ENCODE measurements at places on chromosomes 5 and 9. TPM values are rescaled to one million over a fixed set of nuclear protein-coding genes. Genes with fewer than 3 reads are reported as not detected.

Gene BARX1
- total RNA-seq = not detected

Gene FABP6
- not detected for total RNA-seq

Gene MAPKAP1
- total RNA-seq = 110 TPM

Gene ANKDD1B
- not detected for total RNA-seq

Gene ORM2
- not detected for total RNA-seq

Gene NRARP
- total RNA-seq = 7.5 TPM

Gene ENTREP1
- 35.7 TPM for total RNA-seq

Gene C5orf58
- not detected for total RNA-seq

Gene IFNA13
- total RNA-seq = not detected

Gene MYMK
- 0.44 TPM for total RNA-seq

Gene SARDH
- total RNA-seq = 2.5 TPM

Gene PIP5KL1
- 0.40 TPM for total RNA-seq

Gene DHFR
- total RNA-seq = 13.0 TPM

Gene SLC6A18
- not detected for total RNA-seq

Gene TLE1
- total RNA-seq = 40.9 TPM

Gene FAM13B
- total RNA-seq = 7.8 TPM

DNA sequence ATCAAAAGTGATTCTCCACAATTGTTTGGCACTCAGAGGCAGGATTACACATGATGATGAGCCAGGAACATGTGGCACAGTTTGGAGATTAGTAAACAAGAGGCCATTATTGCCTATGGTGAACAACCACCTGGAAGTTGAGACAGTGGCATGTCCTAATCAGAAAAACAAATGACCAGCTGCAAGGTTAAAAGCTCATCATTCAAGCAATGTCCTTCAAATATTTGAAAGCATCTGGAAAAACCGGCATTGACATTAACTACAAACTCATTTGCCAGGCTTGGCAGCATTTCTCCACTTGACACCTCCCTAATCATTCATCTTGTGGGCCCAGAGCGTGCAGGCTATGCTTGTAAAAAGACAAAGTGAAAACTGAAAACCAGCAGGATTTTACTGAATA lies 80.6 kb upstream of the MEGF10 start:
- DNase-seq = no peak

DNA sequence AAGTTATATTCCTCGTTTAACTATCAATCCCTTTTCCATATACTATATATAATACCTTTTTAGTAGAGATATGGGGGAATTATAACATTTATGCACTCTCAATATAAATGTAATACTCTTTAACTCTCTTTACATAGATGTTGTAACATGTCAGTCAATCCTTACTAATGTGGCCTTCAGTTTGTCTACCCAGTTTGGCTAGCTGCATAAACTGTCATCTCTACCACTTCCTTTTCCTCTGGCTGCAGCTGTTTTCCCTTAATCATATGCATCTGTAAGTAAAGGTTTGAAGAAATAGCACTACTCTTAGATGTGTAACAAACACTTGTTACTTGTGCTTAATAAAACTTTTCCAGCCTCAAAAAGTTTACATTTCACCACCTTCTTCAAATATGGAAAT lies 13.4 kb downstream of the ABHD17B start:
- DNase-seq = no peak

DNA sequence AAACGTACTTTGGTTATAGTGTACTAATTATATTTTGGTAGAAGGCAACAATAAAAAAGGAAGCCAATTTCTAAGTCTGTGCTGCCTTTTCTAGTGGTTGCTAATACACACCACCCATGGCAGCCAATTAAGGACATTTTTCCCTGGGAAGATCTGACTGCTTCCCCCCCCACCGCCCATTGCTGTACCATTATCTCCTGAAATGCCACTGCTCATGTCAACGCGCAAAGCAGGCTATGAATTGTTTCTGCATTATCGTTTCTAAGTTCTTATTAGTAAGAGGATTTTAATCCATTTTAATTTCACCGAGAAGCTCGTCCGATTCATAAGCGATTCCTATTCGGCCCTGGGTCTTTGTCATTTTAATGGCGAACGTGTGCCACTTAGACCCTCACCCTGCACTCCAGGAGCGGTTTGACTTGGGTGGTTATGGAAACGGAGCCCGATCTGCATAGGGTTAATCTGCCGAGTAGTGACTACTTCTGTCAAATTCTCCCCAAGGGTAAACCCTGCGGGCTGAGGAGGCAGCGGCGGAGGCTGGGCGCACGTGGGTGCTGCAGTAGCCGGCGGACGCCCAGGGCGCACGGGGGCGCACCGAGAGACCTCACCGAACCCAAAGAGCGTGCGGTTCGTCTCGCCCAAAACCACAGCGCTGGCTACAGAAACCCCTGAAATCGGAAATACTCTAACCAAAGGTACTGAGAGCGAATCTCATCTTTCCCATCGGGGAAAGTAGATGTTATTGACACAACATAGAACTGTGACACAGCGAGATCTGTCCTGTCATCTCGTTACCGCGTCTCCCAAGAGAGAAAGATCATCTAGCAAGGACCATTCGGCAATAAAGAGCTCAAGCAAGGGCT lies 55.8 kb upstream of the SHC3 start:
- peak; percentile 15 for DNase-seq

GRCh38 chr5:128397876-128398275 lies 140.2 kb downstream of the FBN2 start:
- DNase-seq = no peak

GRCh38 chr5:171494452-171495121 lies 75.1 kb downstream of the FGF18 start:
- DNase-seq = peak; percentile 74

GRCh38 chr9:137316012-137316981 lies 14.2 kb upstream of the NRARP start:
- no peak for DNase-seq

DNA sequence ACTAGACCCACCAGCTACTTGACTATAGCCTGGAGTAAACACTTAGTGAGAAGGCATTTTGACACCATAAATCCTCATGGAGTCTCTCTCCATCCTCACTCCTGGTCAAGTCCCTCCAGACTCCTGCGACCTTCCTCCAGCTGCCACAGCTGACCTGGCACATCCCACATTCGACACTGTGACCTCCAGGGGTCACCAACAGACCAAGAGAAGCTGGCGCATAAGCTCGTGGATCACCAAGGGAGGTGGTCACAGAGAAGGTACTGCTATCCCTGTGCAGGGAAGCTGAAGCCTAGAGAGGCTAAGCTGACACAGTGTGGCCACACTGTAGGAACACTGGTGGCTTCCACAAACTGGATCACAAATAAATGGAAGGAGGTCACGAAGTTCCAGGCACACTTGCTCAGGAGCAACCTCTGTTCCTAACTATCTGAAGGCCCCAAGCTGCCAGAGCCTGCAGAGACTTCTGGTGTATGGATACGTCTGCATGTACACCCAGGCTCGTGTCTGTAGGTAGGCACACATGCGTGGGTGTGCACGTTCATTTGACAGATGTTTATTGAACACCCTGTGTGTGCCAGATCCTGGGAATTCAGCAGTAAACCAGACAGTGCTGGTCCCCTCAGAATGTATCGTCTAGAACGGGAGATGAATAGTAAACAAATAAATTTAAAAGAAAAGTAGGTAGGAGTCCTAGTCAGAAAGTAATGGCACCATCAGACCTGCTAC lies 104.4 kb downstream of the C5orf15 start:
- DNase-seq = no peak

DNA sequence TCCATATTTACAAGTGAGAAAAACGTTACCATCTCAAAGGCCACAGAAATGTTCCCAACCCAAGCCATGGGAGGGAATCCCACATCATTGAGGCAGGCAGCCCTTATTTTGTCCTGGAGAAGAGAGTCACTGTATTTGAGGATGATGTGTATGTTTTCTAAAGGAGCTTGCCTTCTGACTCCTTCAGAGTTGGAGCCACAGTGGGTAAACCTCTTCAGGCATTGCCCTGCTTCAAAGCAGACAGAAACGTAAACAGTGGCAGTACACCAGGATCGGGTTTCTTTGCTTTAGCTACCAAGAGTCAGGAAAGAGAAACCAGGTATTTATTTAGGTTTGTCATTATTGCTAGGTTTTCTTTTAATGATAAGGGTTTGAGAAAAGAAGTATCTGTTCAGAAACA lies 45.7 kb downstream of the MUSK start:
- DNase-seq = no peak

DNA sequence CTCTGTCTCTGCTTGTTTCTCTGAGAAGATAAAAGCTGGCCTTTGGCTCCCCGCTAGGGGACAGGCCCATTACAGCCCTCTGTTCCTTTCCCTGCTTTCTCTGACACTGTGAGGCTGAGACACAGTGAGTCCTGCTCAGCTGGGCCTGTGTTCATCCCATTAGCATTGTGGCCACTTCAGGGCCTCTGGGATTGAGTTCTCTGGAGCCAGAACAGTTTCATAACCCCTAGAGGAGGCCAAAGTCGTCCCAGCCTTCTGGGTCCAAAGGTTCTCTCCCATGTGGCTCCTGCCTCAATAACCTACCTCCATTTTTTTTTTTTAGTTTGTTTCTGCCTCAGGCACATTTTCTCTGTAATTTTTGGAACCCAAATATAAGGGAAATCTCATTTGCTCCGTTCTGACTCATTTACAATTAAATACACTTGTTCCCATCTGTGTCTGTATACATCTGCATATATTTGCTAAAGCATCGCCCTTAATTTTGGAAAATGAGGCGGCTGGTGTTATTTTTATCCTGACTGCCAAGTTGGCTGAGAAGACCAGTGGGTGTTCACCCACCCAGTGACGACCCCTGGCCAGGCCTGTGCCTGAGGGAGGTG lies 27.3 kb upstream of the CTNNA1 start:
- DNase-seq = no peak

GRCh38 chr5:219991-220390 lies 1.9 kb downstream of the SDHA start:
- no peak for DNase-seq

DNA sequence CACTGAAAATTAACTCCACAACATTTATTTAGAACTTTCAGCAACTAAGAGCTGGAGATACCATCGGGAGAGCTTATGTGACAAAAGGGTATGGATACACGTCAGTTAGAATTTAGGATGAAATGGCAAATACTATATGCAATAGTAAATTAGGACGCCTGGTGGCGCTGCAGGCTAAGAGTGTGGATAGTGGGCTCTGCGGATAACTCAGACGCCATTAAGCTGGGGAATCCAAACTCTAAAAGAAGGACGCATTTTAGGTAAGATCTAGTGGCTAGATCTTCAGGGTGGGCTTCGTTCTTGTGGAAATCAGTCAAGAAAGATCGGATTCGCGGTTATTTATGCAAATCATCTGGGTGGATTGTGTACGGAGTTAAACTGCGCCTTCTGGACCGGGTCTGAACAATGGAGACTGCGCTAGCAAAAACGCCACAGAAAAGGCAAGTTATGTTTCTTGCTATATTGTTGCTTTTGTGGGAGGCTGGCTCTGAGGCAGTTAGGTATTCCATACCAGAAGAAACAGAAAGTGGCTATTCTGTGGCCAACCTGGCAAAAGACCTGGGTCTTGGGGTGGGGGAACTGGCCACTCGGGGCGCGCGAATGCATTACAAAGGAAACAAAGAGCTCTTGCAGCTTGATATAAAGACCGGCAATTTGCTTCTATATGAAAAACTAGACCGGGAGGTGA lies at the start of gene PCDHB5:
PCDHB5 (plus strand) TSS at position 177 of the 688 bp plus-strand sequence; CDS start at position 406, 229 bp downstream.
- no peak for DNase-seq

- DNase-seq = no peak
Observed at GRCh38 chr5:143543358-143544255, 140.1 kb upstream of the NR3C1 start.

DNA sequence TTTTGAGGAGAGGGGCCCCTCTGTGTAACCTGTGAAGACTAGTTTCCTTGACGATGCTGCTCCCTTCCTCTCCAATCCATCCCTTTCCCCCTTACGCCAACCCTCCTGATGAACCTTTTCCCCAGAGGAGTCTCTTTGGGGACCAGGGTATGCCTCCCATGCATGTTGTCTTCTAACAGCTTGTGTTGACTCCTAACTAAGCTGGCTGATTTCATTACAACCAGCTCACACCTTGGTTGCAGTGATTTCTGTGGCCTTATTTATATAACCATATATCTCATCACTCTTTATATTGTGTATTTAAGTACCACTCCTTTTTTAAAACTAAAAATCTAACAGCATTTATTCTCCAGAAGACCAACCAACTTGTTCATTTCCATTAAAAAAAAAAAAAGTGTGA lies 42.5 kb downstream of the SFXN1 start:
- no peak for DNase-seq

GRCh38 chr5:125582352-125582751 lies 835.9 kb upstream of the ZNF608 start:
- no peak for DNase-seq

GRCh38 chr9:69307446-69308205 lies 17.4 kb upstream of the ENTREP1 start:
- DNase-seq = no peak

GRCh38 chr9:103681435-103681834 lies 412.7 kb upstream of the SMC2 start:
- DNase-seq = no peak

GRCh38 chr9:88972401-88972800 lies 18.9 kb upstream of the S1PR3 start:
- no peak for DNase-seq

DNA sequence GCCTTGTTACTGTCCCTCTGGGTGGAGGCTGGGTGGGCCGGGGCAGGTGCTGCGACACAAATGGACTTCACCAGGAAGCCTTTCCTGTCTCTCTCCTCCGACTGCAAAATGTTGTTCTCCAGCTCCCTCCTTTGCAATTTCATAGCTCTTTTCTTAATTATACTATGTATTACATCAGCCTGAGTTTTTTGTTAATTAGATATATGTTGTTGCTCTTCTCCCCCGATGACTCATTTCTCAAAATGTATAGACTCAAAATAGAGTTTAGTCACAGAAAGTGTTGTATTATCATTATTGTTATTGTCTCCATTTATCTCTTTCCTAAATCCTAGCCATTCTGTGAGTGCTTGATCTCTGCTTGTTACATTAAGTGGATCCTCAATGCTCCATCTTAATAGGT lies 122.4 kb upstream of the OSMR start:
- DNase-seq = no peak

GRCh38 chr5:171850324-171850947 lies 64.8 kb downstream of the SMIM23 start:
- DNase-seq = no peak

DNA sequence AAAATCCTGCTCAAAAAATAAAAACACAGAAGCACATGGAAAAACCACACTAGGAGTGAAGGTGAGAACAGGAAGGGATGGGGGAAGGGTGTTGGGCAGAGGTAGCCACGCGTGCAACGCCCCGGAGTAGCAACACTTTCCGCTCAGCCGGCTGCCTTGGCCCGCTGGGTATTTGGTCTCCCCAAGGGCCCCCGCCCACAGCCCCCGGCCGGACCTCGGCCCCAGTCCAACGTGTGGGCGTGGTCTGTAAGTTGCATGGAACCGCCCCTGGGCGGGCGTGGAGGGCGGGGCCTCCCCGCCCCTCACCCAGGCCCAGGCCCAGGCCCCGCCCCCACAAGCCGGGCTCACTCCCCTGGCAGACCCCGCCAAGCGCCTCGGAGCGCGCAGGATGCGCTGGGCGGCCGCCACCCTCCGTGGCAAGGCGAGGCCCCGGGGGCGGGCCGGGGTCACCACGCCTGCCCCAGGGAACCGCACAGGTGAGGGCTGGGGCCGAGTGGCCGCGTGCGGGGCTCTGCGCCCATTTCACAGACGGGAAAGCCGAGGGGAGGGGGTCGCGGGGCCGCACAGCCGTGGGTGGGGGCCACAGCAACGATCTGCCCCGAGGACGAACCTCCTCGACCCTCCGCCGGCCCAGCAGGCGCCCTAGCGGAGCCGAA lies at the start of gene SUSD3:
SUSD3 (plus strand) TSS at position 347 of the 656 bp plus-strand sequence; CDS start at position 389, 42 bp downstream.
- peak; percentile 51 for DNase-seq
